Stimulated activated CD4-positive, alpha-beta T cell treated with anti-CD3 and anti-CD28 coated beads, Interleukin-2, amount 100 ng/mL, for 48 hours (primary cell): ENCODE measurements at places on chromosomes 12 and 14.

DNA sequence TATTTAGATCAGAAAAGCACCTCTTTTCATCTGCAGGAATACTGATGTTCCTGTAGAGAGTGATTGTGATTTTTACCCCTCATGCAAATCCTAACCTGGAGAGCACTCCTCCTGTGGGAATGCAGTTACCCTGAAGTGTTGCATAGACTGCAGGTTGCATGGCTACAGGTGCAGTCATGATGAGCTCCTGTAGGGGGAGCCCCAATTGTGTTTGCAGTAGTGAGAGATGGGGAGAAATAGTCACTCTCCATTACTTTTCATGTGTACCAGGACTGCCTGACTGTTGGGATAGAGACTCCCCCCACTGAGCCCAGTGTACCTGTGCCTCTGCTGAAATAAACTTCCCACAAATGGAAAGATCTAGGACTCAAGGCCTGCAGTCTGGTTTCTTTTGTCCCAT, 1086.5 kb downstream of the SLC6A15 start:
- DNase-seq: peak; percentile 25

DNA sequence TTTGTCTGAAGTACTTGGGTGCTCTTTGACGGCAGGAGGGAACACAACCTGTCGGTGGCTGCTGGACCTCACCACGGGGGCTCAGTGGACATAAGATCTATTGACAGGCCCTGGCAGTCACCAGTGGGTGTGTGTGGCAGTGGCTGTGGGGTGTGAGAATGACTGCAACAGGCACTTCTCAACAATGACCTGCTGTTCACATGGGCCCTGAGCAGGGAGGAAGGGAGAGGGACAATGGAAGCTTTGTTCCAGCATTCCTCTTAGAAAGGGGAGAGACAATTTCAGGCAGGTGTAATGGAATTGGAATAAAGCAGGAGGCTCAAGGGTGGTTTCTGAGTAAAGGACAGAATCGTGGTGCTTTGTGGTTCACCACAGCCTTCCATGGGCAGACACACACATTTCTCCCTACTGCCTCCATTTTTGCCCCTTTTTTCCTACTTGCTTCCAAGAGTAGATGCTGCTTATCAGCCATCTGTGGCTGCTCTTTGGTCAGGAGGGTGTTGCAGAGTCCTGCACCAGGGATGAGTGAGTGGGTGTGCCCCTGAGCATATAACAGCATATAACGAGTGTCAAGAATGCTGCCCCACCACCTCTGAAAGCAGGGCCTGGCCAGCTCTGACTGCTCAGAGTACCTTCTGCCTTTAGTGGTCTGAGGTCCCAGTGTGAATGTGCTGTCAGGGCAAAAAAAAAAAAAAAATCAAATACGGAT, 267.7 kb downstream of the RASSF9 start:
- DNase-seq: no peak

DNA sequence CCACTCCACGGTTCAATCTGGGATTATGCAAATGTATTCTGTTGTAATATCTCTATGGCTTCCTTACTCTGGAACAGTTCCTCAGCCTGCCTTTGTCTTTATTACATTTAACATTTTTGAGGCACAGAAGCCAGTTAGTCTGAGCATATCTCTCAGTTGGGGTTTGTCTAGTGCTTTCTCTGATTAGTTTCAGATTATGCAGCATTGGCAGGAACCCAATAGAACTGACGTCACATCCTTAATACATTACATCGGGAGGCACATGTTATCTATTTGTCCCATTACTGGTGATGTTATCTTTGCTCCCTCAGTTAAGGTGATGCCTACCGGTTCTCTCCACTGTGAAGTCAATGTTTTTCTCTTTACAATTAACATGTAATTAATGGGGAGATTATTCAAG, 62.4 kb downstream of the PPM1A start:
- no peak for DNase-seq

- no peak for DNase-seq
Observed at GRCh38 chr14:68470361-68470760, 322.5 kb downstream of the ZFP36L1 start.

- DNase-seq: no peak
Observed at GRCh38 chr12:30979371-30980259, 53.1 kb downstream of the TSPAN11 start.
